NCI-H2171 (cell line): ENCODE measurements at places on chromosomes 11 and 22.

DNA sequence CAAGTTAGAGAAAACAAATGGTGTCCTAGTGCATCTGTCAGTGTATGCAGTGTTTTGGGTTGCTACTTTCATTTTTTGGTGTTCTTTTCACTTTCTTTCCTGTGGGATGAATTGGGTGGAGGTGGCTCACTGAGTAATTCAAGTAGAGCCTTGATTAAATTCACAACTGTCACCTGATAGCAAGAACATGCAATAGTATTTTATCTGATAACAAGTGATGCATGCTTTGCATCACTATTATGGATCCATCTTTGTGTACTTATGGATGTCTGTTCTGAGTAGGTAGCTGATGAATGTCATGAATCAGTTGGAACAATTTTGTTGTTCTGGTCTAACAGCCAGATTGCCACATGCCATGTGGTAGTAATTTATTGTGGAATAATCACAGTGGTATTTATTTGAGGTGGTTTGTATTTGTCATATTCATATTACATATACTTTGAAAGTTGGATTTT, 87.5 kb downstream of the DDX10 start:
- no peak for DNase-seq

GRCh38 chr22:23243006-23243573, 62.8 kb downstream of the BCR start:
- no peak for DNase-seq

GRCh38 chr11:69131644-69132300, 24.0 kb upstream of the SMIM38 start:
- DNase-seq = peak; percentile 33

GRCh38 chr11:102760344-102761035, 19.9 kb downstream of the MMP10 start:
- no peak for DNase-seq

- DNase-seq = no peak
Observed at GRCh38 chr22:25782831-25783230, 40.8 kb downstream of the MYO18B start.

DNA sequence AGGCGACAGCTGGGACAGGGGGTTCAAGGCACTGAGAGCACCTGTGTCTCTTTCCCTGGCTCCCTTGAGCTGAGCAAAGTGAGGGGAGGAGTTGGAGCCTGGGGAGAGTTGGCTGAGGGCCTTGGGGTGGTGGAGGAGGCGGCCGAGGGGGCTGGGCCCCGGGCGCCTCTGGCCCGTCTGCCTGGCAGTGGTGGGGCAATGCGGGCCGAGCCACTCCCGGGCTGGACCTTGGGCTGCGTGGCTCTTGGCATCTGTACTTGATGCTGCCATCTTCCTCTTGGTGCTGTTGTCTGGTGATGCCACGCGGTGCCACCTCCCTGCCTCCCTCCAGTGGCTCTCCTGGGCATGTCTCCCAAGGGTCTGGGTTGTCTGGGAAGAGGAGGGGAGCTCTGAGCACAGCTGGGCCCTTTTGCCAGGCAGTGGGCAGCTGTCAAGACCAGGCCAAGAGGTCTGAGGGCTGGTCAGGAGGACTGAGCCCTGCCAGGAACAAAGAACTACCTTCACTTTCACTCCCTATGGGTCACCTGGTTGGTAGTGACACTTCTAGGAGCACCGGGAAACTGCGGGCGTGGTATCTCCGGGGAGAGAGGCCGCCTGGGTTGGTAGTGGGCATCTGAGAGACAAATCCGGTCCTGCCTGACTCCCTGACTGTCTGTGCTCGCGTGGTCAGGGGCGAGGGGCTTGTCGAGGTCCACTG, 1.3 kb downstream of the GRIK4 start:
- no peak for DNase-seq

- no peak for DNase-seq
Observed at GRCh38 chr22:32489377-32489776, 14.8 kb downstream of the FBXO7 start.

DNA sequence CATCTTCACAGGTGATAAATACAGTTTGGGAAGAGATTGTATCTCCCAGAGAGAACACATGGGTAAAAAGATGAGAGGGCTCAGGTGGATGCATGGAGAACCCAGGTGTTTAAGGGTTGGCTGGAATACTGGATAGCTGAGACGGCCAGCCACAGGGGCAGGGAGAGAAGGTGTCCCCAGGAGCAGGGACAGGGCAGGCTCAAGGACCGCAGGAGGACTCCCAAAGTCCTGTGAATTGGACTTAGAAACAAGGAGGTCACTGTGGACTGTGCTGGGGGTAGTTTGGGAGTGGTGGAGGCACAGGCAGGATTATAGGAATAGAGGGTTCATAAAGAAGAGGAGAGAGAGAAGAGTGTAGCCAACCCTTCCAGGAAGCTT, 103.8 kb upstream of the PARVA start:
- DNase-seq = no peak

- DNase-seq = no peak
Observed at GRCh38 chr11:67695606-67696005, 21.2 kb upstream of the ALDH3B2 start.

DNA sequence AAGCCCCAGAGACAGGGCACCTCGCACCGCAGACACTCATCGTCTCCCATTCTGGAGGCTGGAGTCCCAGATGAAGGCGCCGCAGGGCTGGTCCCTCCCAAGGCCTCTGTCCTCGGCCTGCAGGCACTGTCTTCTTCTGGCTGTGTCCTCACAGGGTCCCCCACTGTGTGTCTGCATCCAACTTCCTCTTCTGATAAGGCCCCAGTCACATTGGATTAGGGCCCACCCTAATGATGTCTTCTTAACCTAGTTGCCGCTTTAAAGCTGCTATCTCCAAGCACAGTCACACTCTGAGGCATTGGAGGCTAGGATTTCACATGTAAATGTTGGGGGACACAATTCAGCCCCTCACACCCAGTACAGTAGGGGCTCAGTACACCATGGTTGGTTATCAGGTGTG, 48.9 kb downstream of the DHCR7 start:
- no peak for DNase-seq

DNA sequence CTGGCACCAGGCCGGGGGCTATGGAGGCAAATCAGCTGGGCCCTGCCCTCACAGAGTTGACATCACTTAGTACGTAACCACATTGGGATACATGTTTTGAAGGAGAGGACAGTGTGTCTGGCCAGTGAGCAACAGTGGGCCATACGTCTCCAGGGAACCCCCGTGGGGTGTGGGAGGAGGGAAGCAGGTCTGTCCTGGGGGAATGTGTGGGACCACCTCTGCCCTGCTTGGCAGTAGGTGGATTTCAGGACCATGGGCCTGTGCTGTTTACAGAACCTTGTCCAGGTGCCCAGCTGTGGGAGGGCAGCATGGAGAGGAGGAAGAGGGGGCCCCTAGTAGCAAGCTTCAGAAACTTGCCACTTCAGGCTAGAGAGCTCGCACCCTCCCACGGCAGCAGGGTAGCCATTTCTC, 21.0 kb downstream of the P2RY2 start:
- no peak for DNase-seq

GRCh38 chr22:48959496-48959895, 868.2 kb downstream of the BRD1 start:
- DNase-seq = no peak

- DNase-seq = no peak
Observed at GRCh38 chr11:80720295-80720694, 1279.5 kb upstream of the TENM4 start.

GRCh38 chr11:124861670-124862069, 3.6 kb upstream of the ROBO3 start:
- no peak for DNase-seq

- DNase-seq = no peak
Observed at GRCh38 chr11:123046473-123047259, 15.3 kb downstream of the HSPA8 start.

DNA sequence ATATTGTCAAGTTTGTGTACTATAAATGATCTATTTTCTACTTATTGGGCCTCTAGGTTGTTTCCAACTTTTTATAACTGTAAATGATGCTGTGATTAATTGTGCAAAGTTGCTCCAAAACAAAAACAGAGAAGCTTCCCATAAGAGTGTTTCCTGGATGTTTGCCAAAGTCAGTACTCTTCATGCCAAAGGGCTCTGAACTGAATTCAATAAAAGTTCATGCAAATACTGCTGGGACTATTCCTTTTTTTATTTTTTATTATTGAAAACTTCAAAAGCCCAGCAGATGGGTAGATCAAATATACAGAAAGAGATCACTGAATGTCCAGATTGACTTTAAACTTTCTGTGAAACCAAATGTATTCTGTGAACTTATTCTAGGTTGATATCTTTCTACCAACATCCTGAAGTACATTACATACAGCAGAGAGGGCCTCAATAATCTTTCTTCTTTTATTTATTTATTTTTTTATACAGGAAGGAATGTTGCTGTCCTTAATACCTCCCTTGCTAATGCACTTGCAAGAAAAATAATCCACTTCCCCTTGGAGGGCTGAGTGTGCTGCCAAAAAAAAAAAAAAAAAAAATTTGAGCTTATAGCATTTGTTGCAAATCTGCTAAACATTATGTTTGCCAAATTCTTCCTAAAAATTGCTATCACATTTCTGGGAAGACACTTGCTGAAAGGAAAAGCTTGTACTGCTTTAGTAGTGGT, 53.0 kb downstream of the CTSC start:
- DNase-seq = no peak

- peak; percentile 92 for DNase-seq
Observed at GRCh38 chr11:66981976-66982578, 7.0 kb downstream of the C11orf86 start.

- DNase-seq = no peak
Observed at GRCh38 chr22:19457828-19458428, 10.4 kb upstream of the C22orf39 start.

GRCh38 chr11:46359953-46360352, 12.7 kb downstream of the DGKZ start:
- no peak for DNase-seq
